ENCODE measurements at places on chromosomes 6 and 20. TPM values are rescaled to one million over a fixed set of nuclear protein-coding genes. Genes with fewer than 3 reads are reported as not detected.

- DNase-seq = no peak
Observed at GRCh38 chr6:6586671-6587526, 1.6 kb upstream of the LY86 start.

DNA sequence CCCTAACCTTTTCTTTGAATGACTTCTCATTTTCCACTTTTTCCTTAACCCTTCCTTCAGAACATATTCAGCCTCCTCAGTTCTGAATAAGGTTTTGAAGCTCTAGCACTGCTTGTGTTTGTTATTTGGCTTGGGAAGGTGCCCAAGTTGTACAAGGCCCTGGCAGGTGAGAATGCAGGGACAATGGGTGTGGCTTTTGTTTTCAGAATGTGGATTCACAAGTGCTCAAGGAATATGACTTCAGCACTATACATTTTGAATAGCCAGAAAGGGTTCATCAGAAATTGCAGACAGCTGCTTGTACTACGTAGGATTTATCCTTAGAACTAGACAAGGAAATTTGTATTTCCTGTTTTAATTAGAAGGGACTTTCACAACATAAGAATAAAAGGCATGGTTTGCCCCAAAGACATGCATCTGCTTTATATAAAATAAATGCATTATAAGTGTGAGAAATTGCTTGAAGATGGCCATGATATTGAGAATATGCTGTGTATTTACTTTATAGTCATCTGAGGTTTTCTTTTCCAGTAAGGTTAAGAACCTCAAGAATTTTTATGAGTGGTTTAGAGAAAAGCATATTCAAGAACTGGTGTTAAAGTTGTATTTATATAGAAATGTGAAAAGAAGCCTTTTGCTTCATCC lies 29.3 kb upstream of the PRDM1 start:
- no peak for DNase-seq

DNA sequence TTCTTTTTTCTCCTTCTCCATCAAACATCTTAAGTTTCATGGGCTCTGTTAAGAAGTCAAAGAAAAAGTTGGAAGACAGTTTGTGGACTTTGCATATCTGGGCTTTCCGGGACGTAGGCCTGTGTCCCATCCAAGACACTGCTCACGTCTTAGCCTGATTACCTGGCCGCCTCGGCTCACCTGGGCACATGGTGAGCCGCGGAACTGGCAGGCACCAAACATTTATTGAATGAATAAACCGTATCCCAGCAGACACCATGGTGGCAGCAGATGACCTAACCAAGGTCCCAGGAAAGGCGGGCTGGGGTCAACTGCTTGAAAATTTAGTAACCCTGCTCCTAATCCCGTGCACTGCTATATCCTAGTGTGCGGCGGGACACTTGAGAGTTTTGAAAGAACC lies 35.6 kb downstream of the GNAS start:
- DNase-seq = no peak

DNA sequence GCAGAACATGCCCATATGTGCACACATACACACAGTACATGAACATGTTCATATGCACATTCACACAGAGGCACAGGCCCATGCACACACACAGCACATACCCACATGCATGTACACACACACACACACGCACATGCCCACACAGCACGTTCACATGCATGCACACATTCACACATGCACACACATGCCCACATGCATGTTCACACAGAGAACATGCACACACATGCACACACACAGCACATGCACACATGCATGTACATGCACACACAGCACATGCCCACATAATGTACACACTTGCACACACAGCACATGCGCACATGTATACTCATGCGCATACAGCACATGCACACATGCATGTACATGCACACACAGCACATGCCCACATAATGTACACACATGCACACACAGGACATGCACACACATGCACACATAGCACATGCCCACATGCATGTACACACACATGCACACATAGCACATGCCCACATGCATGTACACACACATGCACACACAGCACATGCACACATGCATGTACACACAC lies 25.9 kb downstream of the RNASET2 start:
- no peak for DNase-seq

The C6orf120 gene
- 19.4 TPM for total RNA-seq
